Right renal pelvis (tissue), 4 donors: ENCODE measurements at places on chromosomes 1 and 21.

DNA sequence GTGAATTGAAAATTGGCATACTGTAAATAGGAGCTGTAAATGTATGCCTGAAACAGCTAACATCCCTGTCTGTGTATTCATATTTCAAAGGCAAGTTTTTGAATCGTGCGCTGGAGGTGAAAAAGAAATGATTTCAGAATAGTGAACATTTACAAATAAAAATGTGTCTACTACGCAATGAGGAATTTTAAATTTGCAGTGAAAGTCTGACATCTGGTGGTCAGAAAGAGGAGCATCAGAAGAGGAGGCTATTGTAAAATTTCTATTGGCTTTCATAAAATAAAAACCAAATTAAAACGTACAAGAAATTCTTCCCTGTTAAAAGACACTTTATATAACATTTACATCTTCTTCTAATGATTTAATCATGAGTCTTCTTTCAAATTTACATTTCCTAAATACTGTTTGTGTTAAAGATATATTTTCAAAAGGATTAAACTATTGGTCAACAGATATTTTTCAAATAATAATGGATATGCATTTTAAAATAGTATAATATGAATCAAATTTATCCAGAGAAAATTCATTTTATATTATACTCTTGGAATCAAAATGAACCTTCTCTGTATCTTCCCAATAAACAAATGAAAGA, 113.7 kb upstream of the RRP15 start:
- no peak for DNase-seq

- DNase-seq = no peak
Measured at GRCh38 chr1:102529446-102529845, 532.7 kb upstream of the OLFM3 start.

DNA sequence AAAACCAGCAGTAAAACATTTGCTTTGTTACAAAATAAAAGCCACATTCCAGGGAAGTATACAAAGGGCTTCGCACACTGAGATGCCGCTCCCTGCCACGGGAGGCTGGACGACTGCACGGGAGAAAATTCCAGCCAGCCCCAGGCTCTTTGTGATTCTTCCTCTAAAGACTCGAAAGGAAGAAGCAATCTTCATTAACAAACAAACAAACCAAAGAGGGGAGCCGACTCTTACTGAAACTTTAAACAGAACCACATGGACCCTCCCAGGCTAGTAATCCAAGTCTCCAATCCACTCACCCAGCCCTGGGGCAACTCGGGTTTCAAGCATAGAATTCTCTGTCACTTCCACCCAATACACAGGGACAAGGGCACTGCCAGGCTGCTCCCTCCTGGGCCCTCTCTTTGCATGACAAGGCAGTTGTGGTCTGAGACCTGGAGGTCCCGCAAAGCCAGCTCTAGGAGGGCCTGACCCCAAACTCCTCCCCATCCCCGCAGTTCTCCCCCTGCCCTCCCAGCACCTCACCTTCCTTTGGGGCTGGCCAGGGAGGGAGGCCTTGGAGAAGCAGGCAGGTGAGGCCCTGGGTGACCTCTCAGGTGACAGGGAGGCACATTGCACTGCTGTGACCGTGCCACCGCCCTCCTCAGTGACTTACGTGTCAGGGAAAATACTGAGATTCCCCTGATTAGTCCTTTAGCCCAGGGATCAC, 26.6 kb upstream of the COL18A1 start:
- DNase-seq = no peak

GRCh38 chr1:63904826-63905225, 131.0 kb downstream of the ROR1 start:
- DNase-seq = no peak

- no peak for DNase-seq
Measured at GRCh38 chr1:1889090-1889750, 1.7 kb downstream of the GNB1 start.
